Epithelial cell of proximal tubule (primary cell): ENCODE measurements at places on chromosomes 16 and 17.

DNA sequence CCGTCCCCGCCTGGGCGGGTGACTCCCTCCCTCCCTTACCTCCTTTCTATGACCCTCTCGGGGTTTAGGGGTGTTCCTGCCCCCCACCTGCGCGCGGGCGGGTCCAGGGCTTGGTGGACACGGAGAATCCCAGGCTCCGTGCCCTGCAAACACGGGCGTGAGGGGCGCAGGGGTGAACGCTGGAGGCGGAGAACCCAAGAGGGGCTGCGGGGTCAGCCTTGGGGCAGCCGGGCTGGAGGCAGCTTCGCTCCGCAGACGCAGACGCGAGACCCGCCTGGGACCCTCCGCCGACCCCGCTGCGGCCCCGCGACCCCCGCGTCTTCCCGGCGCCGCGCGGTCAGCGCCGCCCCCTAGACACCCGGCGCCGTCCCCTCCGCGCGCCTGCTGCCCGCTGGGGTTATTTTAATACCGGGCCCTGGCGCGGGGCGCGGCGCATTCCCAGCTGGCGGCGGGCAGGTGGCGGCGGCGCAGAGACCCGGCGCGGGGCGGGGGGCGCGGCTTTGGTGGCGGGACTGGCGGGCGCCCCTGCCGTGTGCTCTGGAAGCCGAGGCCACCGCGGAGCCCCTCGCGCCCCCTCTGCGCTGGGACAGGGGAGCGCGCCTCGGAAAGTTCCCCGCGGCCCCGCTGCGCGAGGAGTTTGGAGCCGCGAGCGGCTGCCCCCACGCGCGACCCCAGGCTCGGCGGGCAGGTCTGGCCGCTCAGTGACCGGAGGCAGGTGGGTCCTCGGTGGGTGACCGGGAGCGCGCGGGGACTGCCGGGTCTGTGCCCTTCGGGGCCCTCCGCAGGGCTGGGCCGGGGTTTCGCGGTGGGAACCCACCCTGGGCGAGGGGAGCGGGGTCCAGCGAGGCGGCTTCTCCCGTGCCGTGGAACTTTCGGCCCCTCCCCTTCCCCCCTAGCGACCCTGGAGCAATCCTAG lies at the start of gene UTS2R:
TSS of gene UTS2R (plus strand) at position 433 of the 916 bp plus-strand sequence. CDS start 2,560 bp downstream, outside the sequence.
- DNase-seq: no peak

GRCh38 chr17:77432742-77433141 lies 292.0 kb downstream of the SEC14L1 start:
- DNase-seq: no peak

DNA sequence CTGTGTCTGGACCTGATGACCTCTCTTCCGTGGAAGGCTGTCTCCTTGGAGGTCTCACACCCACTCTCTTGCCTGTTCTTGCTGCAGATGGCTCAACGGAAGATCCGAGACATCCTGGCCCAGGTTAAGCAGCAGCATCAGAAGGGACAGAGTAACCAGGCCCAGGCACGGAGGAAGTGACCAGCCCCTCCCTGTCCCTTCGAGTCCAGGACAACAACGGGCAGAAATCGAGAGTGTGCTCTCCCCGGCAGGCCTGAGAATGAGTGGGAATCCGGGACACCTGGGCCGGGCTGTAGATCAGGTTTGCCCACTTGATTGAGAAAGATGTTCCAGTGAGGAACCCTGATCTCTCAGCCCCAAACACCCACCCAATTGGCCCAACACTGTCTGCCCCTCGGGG lies 52.1 kb downstream of the IGF2BP1 start:
- DNase-seq: no peak

DNA sequence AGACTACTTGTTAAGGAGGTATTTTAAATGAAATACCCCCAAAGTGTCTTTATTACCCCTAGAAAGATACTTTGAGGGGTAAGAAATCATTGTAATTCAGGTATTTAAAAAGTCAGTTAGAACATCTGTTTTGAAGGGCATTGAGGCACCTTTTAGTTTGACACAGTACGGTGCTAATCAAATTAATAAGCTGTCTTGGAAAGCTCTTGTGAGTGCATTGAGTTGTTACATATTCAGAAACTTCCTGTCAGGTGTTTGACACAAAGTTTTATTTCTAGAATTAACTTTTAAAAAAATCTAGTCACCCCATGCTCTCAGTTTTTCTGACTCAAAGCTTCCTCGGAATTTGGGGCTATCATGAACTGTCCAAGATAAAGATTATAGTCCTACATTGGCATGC lies 4.6 kb downstream of the RBBP6 start:
- no peak for DNase-seq

DNA sequence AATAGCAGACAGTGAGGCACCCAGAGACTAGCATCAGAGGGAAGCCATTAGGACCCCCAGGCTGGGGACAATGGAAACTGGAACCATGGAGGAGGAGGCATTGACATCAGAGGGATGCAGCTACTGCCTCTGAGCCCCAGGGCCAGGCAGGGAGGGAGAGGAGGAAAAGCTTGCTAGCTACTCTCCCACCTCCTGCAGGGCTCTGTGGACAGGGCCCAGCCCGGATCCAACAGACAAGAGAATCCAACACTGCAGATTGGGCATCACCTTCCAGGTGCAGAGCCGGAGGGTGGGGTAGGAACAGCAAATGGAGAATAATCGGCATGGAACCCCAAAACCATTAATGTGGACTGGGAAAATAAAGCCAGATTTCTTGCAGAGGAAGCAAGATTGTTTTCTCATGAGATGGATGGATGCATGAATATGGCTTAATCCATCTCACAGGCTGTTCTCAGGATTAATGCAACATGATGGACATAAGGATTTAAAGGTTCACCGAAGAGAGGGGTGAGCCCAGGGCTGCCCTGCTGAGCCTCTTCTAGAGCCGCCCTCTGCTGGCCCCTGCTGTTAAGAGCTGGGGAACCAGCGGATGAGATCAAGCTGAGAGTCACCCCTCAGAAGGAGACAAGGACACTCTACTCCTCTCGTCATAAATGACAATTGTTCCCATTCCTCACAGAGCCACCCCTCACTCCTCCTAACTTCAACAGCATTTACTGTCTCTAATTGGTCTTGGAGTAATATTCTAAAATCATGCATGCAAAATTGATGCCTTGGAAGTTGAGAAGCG lies 48.8 kb downstream of the DNAH3 start:
- DNase-seq: no peak

DNA sequence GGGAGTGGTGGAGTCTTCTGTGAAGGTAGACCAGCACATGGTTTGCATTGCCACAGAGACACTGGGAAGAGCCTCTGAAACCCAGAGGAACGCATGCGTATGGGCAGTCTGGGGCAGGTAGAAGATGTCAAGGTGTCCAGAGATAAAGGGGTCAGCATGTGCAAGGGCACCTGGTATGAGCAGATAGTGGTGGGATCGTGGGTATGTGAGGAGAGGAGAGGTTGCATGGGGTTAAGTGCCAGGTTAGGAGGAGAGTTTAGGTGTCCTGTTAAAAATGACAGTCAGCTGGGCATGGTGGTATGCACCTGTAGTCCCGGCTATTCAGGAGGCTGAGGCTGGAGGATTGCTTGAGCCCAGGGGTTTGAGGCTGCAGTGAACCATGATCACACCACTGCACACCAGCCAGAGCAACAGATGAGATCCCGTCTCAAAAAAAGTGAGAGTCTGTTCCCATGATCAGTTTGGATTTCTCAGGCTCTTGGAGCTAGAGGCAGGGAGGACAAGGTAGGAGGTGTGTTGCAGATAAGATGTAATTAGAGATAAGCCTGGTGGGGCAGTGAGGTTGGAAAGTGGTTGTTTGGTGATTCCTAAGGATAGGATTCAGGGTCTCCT lies 3.0 kb downstream of the PYCARD start:
- DNase-seq: no peak

DNA sequence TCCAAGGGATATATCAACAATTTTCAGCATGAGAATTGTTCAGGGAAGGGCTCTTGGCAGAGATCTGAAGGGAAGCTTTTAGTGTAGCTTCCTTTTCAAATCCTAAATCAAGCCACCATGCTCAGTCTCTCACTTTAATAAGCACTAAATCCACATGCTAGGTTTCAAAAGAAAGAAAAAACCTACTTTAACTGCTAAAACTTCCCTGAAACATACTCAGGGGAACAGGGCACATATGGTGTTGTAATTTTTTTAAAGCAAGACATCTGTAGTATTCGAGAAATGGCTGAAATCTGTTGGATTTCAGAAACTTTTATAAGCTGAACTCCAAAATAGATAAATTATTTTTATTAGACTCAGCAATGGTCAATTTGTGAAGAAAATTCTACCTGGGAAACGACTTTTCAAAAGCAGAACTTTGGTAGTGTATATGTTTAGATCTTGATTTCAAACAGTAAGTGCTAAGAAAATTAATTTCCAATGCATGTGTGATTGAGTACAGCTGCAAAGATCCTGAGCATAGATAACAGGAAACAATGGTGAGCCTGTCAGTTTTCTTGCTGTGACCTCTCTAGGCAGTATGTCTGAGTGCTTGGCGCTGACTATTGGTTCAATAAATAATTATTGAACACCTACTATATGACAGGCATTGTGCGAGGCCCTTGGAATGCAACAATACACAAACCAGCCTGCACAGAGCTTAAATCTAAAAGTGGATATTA lies 804.5 kb upstream of the SOX9 start:
- no peak for DNase-seq

GRCh38 chr17:15649861-15650421 lies 30.4 kb upstream of the FBXW10B start:
- no peak for DNase-seq

- no peak for DNase-seq
Measured at GRCh38 chr17:70577456-70577855, 408.1 kb downstream of the KCNJ2 start.

DNA sequence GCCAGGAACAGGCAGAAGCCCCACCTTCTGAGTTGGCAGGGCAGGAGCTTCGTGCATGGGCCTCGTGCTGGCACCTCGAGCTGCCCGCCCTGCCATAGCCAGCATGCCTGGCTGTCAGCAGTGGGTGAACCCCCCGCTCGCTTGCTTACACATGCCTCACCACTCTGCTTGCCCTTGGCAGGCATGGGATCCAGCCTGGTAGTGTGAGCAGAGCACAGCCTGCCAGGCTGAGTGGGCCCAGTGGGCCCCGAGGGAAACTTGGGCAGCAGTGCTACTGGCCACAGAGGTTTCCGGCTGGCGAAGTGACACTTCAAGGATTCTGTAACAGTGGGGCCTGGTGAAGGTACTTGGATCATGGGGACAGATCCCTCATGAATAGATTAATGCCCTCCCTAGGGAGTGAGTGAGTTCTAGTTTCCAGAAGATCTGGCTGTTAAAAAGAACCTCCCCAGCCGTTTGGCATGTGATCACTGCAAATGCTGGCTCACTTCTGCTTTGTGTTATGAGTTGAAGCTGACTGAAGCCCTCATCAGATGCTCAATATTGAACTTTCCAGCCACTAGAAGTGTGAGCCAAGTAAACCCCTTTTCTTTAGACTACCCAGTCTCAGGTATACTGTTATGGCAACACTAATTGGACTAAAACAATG lies 114.7 kb downstream of the BCAS3 start:
- DNase-seq: no peak

- DNase-seq: no peak
Measured at GRCh38 chr17:80009391-80010282, 26.0 kb downstream of the TBC1D16 start.

DNA sequence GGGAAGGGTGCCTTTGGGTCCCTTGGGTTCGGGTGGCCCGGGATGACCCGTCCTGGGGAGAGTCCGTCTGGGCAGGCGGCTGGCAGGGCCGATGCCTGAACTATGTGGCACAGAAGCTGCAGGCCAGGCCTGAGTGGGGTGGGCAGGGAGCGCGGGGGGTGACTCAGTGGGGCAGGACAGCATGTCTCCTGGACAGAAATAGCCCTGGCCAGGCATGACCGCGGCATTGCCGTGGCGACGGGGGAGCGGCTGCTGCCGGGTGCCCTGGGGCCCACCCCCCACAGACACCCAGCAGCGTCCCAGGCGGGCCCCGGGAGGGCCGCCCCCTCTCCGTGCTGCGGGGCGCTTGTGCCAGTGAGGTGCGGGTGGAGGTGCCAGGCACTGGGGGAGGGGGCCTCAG lies 1.8 kb upstream of the C1QTNF8 start:
- no peak for DNase-seq

DNA sequence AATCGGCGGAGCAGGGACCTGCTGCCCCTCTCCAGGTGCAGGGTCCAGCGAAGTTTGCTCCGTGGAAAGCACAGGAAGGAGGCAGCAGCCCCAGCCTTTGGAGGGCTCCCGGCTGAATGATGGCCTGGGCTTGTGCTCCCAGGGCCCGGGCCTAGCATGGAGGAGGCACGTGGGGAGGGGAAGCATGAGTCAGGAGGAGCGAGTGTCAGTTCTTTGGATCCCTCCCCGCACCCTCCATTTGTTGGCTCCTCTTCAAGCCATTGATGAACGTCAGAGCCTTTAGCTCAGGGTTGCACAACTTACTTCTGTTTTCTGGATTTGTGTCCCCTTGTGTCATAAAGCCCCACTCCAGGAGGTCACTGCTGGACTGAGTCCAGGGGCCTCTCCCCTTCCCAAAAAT lies 25.8 kb downstream of the TTYH2 start:
- DNase-seq: no peak

DNA sequence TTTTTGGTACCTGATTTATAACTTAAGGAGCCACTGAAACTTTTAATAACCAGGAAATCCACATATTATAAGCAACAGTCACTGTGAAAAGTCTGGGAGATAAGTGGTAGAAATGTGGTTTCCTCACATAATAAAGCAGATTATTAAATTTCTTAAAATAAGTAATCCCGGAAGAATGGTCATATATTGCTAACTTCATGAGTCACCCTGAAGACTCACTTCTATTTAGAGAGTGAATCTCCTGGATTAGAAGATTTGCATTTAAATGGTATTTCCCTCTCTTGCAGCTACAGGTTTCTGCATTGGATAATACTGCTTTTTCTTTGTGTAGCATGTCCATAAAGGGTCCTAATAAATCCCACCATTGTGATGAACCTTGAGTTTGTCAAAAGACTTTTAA lies 1286.8 kb upstream of the CDH8 start:
- no peak for DNase-seq

DNA sequence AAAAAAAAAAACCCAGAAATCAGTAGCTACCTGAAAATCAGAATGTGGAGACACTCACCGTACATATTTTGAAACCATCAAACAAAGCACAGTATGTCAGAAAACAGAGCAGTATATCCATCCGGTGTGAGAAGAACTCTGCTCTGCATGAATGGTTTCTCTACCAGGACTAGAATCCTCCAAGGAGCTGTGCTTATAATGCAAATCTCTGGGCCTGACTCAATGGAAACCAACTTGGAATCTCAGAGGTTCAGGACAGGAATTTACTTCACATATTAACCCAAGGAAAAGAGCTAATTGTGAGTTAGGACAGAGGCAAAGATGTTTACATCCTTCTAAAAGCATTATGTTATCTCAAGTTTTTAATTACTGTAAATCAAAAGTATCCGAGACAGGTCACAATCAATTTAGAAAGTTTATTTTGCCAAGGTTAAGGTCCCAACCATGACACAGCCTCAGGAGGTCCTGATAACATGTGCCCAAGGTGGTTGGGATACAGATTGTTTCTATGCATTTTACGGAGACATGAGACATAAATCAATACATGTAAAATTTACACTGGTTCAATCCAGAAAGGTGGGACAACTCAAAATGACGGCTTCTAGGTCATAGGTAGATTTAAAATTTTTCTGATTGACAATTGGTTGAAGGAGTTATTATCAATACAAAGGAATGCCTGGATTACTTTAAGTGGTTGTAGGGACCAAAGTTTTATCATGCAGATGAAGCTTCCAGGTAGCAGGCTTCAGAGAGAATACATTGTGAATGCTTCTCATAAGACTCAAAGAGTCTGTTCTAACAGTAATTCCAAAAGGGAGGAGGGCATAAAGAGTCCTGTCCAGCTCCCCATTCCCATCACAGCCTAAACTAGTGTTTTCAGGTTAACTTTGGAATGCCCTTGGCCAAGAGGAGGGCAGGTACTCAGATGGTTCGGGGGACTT lies 164.1 kb downstream of the CDH8 start:
- no peak for DNase-seq

- DNase-seq: no peak
Measured at GRCh38 chr16:19745286-19746010, 27.4 kb downstream of the IQCK start.
